ENCODE measurements at places on chromosomes 4 and X. TPM values are rescaled to one million over a fixed set of nuclear protein-coding genes. Genes with fewer than 3 reads are reported as not detected.

The CCSER1 gene
- 0.03 TPM for polyA plus RNA-seq

The GUCY1A1 gene
- polyA plus RNA-seq = 0.32 TPM

The CTAG1A gene
- polyA plus RNA-seq = not detected

The F9 gene
- not detected for polyA plus RNA-seq

The TTC29 gene
- not detected for polyA plus RNA-seq

The CT45A10 gene
- not detected for polyA plus RNA-seq

The LANCL3 gene
- polyA plus RNA-seq = 1.2 TPM

The AP1S2 gene
- polyA plus RNA-seq = 8.5 TPM

The FOXO4 gene
- polyA plus RNA-seq = 1.7 TPM

The SSX1 gene
- not detected for polyA plus RNA-seq

The LGI2 gene
- not detected for polyA plus RNA-seq

The TLR1 gene
- 0.40 TPM for polyA plus RNA-seq

The HTT gene
- 14.7 TPM for polyA plus RNA-seq

The GPC4 gene
- polyA plus RNA-seq = 1.2 TPM

- no peak for DNase-seq
Observed at GRCh38 chr4:105641845-105642244, 66.6 kb downstream of the INTS12 start.

- no peak for DNase-seq
Observed at GRCh38 chr4:53494851-53495250, 96.4 kb downstream of the LNX1 start.

DNA sequence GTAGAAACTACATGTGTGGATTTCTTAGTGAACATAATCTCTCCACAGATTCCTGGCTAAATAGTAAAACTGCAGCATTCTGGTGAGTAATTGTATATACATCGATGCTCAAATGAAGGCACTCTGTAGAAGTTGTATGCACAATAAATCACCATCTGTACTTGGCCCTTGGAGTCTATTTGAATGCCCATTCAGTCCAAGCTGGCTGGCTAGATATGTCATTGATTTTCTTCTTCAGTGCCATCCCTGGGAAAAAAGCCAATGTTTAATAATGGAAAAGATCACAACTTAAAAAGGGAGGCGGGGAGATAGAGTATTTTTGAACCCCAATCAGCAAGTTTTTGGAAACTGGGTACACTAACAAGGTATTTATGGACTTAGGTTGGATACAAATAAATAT, 381.0 kb upstream of the TEX13C start:
- no peak for DNase-seq

DNA sequence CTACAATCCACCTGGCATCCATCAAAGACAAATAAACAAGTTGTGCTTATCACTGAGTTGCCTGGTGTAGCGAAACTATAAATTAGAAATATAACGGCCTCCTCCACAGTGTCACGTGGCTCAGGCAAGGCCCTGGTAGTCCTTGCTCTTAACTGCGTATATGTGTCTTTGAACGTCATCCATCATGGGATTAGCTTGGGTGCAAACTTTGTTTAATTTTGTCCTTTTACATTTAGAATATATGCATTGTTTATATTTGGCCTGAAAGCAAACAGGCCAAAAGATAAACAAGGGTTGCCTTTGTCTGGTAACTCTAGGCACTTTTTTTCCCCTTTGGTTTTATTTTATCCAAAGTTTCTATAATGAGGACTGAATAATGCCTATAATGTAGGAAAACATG, 184.9 kb downstream of the KIT start:
- no peak for DNase-seq

DNA sequence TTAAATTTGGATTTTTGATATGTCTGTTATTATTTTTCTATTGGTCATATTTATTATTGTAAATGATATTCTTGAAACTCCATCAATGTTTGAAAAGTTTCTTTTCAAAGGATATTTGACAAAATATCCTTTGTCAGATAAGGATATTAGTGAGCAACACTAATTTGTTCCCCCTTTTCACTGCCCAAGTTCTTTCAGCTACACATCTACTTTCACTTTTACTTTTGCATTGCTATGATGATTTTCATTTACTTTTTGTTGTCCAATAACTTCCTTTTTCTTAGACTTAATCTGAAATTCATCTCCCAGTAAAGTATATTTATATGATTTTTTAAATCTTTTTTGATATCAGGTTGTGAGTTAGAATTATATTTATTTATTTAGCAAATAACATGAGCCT, 542.3 kb upstream of the ADGRL3 start:
- no peak for DNase-seq

DNA sequence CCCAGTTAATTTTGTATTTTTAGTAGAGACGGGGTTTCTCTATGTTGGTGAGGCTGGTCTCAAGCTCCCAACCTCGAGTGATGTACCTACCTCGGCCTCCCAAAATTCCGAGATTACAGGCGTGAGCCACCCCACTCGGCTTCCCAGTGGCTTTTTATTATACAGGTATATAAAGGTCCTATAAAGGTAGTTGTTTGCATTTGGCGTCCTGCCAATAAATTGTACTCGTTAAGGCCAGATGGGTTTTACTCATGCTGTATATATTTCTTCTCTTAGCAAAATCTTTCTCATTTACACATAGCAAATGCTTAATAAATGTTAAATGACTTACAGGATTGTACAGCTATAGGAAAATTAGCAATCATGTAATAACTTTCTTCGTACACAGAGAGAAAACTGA, 6.9 kb downstream of the SHROOM3 start:
- no peak for DNase-seq

DNA sequence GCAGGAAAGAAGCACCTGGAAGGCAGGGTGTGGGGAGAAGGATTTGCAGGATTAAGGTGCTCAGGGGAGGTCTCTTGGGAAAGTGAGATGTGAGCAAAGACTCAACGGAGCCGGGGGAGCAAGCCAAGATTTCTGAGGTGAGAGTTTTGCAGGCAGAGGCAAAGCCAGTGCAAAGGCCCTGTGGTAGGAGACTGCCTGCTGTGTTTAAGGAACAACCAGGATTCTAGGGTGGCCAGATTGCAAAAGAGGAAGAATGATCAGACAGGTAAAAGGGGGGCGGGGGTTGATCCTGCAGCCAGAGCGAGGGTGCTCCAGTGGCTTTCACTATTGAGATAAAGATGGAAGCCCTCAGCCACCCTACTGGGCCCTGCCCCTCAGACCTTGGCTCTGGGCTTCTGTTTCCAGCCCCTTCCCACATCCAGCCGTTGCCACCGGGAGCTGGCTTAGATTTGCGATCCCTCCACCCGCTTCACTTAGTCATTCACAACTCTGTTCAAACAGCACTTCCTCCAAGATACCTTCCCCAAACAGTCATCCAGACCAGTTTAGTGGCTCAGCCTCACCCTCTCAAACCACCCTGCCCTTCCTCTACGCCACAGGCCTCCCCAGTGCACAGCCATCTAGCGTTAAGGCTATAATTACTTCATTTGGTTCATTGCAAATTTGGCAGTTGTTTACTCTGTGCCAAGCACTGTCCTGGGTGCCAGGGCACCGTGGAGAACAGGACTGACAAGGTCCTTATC, 23.3 kb upstream of the BCOR start:
- DNase-seq = no peak

- DNase-seq = no peak
Observed at GRCh38 chrX:9992061-9992460, 24.9 kb downstream of the CLDN34 start.

- no peak for DNase-seq
Observed at GRCh38 chrX:71214152-71214551, 8.9 kb upstream of the GJB1 start.

DNA sequence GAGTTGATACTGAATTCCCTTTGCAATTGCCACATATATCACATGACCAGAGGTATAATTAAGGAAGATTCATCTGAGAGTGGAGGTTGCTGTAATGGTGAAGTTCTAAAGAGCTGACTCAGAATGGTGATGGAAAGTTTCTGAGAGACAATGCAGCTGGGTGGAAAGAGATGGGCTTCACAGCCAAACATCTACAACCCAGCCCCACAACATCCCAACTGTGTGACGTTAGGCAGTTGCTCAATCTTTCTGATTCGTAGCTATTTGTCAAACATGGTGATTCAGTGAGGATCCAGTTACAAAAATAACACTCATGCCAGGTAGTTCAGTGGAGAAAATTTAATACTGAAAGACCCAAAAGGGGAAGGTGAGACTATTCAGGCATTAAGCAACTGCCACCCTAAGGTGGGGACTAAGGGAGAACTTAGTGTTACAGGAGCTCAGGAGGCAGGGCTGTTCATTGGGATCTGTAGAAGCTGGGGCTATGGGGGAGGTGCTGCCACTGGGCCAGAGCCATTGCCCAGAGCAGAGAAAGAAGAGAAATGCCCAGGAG, 6.9 kb upstream of the AFF1 start:
- DNase-seq = peak; percentile 99

DNA sequence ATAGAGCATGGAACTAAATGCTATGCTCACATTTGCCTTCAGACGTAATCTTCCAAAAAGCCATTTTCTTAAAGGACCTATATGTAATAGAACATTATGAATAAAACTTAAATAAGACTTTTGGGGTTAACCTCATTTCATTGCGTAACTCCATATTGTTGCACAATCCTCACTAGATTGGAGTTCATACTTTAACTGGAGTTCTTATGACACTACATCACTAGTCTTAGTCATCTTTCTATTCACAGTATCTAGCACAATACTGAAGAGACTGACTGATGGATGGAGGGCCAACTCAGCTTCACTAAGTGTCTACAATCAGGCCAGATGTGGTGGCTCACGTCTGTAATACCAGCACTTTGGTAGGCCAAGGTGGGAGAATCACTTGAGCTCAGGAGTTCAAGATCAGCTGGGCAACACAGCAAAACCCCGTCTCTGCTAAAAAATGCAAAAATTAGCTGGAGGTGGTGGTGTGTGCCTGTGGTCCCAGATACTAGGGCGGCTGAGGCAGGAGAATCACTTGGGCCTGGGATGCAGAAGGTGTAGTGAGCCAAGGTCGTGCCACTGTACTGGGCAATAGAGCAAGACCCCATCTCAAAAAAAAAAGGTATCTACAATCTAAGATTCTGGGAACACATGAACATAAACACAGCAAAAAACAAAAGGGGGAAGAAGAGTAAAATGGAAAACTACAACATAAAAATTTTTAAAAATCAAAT, 80.8 kb upstream of the MAB21L2 start:
- DNase-seq = peak; percentile 87

DNA sequence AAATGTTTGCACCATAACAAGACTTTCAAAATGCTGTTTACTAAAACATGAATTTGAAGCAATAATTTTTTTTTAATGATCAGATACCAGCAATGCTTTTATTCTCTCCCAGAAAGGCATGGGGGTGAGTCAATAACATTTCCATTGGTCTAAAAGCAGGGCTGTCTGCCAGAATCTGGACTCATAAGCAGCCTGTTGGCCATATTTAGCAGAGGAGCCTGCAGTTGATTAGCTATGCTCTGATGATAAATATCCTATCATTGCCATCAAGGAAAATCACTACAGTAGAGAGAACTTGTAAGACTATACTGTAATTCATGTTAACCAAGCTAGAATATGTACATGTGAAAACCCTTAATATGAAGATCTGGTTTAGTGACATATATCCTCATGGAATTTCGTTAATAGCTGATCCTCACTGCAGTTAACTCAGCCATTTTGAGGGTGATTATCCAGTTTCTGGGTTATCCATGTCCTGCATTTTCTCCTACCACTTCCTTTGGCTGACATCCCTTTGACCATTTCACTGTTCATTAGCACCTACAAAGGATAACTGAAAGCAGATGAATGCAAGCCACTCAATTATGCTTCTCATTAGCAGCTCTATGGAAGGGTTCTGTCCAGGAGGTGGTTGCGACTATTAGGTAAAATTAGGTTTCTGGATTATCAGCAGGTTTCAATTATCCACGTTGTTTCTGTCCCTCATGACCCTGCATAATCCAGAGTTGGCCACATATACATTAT, 72.9 kb upstream of the DIAPH2 start:
- DNase-seq = no peak

- no peak for DNase-seq
Observed at GRCh38 chr4:184190711-184191110, 27.0 kb downstream of the ENPP6 start.

- no peak for DNase-seq
Observed at GRCh38 chr4:3868211-3869173, 102.3 kb downstream of the ADRA2C start.

DNA sequence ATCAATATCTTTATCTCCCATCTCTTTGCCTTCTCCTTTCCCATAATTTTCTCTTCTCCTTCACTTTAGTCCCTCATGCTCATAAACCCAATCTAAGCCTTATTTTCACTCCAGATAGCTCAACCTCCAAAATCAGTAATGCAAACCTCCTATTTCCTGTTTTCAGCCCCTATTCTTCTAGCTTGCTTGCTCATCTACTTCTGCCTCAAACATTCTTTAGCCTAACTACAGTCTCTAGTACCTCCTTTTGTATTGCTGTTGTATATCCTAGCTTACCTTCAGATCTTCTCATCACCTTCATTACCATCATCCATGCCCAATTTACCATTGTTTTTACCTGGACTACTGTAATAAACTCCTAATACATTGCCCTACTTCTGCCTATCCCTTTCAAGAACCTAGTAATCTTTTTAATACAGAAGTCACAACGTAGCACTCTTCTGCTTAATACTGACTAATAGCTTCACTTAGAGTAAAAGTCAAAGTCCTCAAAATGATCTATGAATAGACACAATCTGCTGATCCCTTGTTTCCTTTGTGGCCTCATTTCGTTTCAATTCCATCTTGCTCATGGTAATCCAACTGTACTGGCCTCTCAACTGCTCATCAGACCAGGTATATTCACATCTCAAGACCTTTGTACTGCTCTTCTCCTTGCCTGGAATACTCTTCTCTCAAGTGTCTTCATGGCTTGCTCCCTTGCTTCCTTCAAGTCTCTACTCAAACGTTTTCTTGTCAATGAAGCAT, 123.4 kb downstream of the FAM13A start:
- no peak for DNase-seq

GRCh38 chrX:24145303-24146186, 4.0 kb upstream of the ZFX start:
- DNase-seq = peak; percentile 58

- DNase-seq = no peak
Observed at GRCh38 chrX:7061429-7061828, 86.1 kb upstream of the STS start.

DNA sequence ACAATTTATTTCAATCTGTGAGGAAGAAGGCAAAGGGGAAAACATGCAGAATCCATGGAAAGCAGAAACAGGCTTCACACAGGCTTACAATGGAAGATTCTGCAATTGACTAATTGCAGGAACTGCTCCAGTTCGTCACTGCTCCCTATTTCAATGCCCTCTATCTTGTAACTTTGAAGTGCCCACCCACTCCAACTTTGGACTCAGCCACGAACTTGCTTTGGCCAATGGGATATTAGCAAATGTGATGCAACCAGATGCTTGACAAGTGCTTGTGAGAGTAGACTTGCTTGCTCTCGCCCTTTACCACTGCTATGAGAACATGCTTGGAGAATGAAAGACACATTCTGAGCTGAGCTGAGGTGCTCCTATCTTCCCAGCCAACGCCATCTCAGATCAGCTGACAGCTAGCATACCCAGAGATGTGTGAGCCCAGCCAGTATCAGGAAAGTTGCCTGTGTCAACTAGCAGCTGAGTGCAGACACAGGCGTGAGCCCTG, 105.7 kb upstream of the PTCHD1 start:
- DNase-seq = no peak
